ENCODE measurements at places on chromosomes 2 and 18. TPM values are rescaled to one million over a fixed set of nuclear protein-coding genes. Genes with fewer than 3 reads are reported as not detected.

DNA sequence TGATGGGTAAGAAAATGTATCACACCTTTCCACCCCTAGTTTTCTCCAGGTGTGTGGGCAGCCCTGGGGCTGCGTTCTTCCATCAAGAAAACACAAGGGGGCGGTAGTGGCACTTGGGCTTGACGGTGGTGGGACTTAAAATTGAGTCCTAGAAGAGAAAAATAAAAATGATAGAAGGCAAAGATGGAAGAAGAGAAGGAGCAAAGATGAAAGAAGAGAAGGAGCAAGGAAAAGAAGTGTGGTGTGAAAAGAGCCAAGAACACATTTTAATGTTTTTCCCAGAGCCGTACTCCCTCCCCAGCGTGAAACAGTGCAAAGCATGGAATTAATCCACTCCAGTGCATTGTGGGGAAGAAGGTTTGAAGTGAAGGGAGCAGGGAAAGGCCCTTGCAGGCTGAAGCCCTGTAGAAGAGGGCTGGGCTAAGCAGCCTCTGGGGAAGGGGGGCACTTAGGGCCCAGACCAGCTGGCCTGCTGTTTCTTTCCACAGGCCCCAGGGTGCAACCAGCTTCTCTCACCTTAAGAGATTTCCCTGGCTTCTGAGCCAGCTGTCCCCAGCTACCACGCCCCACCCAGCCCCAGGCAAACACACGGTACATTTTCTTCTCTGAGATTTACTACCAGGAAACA lies 256.8 kb downstream of the RNF152 start:
- H3K27ac ChIP-seq = no peak overlapping the region
- H3K4me1 ChIP-seq = no peaks in the 10 kb centered on the region
- peak; percentile 23 for DNase-seq
- no peaks in the 10 kb centered on the region for H3K36me3 ChIP-seq
- H3K4me3 ChIP-seq = no peak overlapping the region
- no peaks in the 10 kb centered on the region for H3K27me3 ChIP-seq

- H3K4me1 ChIP-seq = no peaks in the 10 kb centered on the region
- H3K36me3 ChIP-seq = no peaks in the 10 kb centered on the region
- no peak overlapping the region for H3K27ac ChIP-seq
- no peaks in the 10 kb centered on the region for H3K27me3 ChIP-seq
- DNase-seq = no peak
Observed at GRCh38 chr2:205463466-205464025, 218.8 kb upstream of the NRP2 start.

DNA sequence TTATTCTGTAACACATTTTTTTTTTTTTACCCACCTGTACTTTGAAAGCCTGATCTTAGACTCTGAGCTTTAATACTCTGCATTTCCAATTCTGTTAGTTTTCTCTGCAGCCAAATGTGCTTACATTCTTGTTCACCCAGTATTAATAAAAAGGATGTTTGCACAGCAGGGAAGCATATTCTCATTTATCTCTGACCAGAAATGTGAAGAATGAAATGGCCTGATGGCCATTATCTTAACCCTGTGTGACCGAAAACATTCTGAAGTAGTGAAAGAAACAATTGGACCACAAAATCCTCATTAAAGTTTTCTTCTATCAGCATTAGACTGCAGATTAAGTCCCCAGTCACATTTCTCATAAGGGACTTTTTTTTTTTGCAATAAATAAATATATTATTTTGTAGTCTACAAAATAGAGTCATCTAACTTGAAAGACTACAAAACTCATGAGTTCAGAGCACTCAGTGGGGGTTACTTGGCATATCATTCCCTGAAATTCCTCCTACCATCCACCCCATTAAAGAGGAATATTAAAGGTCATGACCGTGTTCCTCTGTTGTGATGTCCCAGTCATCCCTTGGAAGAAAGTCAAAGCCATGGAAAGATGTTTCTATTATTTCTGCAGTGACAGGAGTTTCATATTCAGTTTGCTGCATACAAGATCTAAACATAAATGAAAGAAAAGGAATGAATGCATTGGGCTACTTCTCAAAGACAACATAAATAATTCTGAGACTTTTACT lies 364.4 kb downstream of the RND3 start:
- no peak overlapping the region for H3K4me3 ChIP-seq
- no peak overlapping the region for H3K27ac ChIP-seq
- H3K27me3 ChIP-seq = no peaks in the 10 kb centered on the region
- H3K4me1 ChIP-seq = no peaks in the 10 kb centered on the region

DNA sequence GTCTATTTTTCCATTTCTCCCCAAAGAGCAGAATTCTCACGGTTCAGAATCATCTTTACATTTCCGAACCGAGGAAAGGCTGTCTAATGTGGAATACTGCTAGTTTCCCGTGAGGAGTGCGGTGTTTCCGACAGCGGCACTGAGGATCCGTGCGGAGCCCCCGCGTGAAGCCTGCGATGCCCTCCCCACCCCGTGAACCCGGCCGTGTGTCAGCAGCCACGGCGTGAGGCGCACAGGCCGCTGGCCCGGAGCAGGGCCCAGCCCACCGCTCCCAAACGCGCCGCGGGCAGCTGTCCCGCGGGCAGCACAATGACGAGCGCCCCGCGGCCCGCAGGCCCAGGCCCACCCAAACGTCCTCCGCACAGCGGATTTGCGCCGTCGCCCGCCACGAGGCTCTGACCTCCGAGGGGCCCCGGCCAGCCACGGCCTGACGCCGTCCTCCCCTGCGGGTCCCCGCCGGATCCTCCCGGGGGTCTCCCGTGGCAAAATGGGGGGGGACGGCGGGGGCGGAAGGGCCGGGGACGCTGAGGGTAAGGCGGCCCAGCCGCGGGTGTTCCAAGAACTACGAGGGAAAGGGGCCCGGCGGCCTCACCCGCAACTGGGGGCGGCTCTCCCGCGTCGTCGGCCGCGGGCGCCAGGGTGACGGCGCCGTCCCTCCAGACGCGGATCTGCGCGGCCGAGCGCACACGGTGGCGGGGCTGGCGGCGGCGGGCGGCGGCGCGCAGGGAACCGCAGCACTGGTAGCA lies 796 bp downstream of the SPIRE1 start:
- no peaks in the 10 kb centered on the region for H3K27me3 ChIP-seq
- no peak overlapping the region for H3K27ac ChIP-seq
- H3K4me1 ChIP-seq = peaks cover 29% of the 10 kb centered on the region
- peak overlapping the region; percentile 86 for H3K4me3 ChIP-seq

DNA sequence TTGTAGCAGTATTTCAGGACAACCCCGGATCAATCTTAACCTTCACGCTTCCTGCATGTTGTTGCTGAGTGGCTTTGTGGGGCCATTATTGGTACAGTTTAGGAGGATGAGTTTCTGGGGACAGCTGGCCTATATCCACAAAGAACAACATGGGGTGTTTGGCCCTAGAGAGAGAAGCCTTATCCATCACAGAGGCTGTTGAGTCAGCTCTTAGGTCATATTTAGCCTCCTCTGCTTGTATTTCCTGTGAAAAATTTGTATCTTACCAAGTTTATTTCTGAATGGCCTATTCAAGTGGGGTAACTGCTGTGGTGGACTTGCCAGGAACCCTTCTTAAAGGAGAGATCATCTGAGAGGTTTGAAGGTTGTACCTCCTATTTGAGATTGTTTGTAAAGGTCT lies 77.6 kb downstream of the MAP4K4 start:
- H3K4me1 ChIP-seq = peaks cover 7% of the 10 kb centered on the region
- H3K4me3 ChIP-seq = no peak overlapping the region
- H3K27me3 ChIP-seq = no peaks in the 10 kb centered on the region

DNA sequence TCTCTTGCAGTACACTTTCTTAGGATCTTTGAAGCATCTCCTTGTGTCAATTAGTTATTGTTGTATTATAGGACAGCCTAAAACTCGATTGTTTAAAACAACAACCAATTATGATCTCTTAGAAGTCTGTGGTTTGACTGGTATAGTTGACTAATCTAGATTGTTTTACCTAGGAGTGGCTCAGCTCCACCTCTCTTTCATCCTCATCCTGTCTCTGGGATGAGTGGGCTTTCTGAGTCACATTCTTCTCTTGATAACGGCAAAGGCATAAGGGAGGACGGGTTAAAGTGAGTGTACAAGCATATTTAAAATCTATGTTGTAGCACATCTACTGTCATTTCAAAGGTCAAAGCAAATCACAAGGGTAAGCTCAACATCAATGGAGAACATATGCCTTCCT lies 102.3 kb upstream of the GULP1 start:
- no peaks in the 10 kb centered on the region for H3K36me3 ChIP-seq
- H3K4me1 ChIP-seq = no peaks in the 10 kb centered on the region
- DNase-seq = no peak
- H3K27ac ChIP-seq = no peak overlapping the region

DNA sequence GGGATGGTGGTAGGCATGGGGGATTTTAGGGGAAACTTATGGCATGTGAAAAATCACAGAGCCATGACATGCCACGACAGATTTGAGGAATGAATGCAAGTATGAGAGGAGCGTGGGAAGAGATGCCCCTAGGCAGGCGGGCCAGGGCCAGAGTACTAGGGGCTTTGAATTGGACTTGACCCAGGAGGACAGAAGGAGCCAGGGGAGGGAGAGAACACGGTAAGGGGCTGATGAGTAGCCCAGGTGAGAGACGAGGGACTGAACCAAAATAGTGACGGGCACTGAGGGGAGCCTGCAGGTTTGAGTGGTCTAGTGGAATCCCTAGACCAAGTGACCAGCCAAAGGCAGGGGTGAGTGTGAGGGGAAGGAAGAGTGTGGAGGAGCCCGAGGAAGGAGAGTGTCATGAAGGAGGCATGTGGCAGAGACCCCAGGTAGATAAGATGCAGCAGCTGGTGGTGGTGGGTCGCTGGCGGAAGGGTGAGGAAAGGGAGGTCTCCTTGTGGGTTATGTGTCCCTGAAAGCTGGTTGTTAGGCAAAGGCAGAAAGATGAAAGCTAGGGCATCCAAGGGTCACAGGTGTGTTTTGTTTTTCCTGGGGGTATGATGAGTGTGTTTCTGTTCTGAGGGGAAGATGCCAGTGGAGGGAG lies 48.7 kb downstream of the ZBTB7C start:
- DNase-seq = no peak
- no peaks in the 10 kb centered on the region for H3K36me3 ChIP-seq
- H3K27me3 ChIP-seq = no peaks in the 10 kb centered on the region

GRCh38 chr2:103868396-103868795 lies 985.5 kb upstream of the POU3F3 start:
- H3K27ac ChIP-seq = no peak overlapping the region
- H3K27me3 ChIP-seq = peaks cover 35% of the 10 kb centered on the region
- no peak overlapping the region for H3K4me3 ChIP-seq

DNA sequence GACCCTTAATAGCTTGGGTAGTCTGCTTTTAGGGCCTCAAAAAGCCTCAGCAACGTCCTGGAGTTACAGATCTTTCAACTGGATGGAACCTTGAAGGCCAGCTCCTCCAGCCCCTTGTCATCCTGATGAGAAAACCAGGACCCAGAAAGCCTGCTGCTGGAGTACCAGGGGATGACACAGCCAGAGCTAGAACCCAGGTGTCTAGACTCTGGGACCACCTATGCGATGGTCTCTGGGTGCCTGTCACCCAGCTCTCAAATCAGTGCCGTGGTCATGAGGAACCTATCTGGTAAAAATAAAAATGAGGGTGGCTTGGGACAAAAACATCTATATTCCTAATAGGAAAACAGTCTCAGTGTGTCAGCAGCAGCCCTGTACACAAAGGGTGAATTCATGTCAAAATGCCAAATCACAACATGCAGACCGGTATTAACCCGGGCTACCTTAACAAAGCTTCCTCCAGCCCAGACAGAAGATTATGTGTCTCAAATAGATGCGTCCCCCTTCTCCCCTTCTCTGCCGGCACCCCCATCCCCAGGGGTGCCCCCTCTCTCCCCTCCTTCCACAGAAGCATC lies 28.5 kb downstream of the SMAD7 start:
- H3K27ac ChIP-seq = no peak overlapping the region
- no peaks in the 10 kb centered on the region for H3K27me3 ChIP-seq
- H3K36me3 ChIP-seq = no peaks in the 10 kb centered on the region
- H3K4me3 ChIP-seq = no peak overlapping the region

GRCh38 chr18:55013086-55013485 lies 53.8 kb upstream of the CCDC68 start:
- H3K4me1 ChIP-seq = 0 out of 2 replicates have a peak, but pooled peaks cover under 1% of the 10 kb centered on the region
- H3K36me3 ChIP-seq = no peaks in the 10 kb centered on the region
- no peak overlapping the region for H3K4me3 ChIP-seq
- no peaks in the 10 kb centered on the region for H3K27me3 ChIP-seq

DNA sequence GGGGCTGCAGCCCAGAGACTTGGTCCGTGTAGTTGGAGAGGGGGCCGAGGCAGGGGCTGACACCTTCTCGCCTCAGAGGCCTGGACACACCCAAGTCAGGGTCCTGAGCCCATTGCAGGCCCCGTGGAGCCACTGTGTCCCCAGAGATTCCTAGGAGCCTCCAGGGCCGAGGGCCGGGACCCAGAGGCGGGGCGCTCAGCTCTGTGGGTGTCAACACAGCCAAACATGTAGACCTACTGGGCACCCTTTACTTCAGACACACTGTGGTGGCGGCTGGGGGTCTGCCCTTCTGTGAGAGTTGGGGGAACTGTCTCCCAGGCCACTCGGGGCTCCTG lies 459 bp upstream of the ESPNL start:
- no peak overlapping the region for H3K27ac ChIP-seq
- H3K4me3 ChIP-seq = no peak overlapping the region
- peaks cover 10% of the 10 kb centered on the region for H3K4me1 ChIP-seq
- no peaks in the 10 kb centered on the region for H3K27me3 ChIP-seq

DNA sequence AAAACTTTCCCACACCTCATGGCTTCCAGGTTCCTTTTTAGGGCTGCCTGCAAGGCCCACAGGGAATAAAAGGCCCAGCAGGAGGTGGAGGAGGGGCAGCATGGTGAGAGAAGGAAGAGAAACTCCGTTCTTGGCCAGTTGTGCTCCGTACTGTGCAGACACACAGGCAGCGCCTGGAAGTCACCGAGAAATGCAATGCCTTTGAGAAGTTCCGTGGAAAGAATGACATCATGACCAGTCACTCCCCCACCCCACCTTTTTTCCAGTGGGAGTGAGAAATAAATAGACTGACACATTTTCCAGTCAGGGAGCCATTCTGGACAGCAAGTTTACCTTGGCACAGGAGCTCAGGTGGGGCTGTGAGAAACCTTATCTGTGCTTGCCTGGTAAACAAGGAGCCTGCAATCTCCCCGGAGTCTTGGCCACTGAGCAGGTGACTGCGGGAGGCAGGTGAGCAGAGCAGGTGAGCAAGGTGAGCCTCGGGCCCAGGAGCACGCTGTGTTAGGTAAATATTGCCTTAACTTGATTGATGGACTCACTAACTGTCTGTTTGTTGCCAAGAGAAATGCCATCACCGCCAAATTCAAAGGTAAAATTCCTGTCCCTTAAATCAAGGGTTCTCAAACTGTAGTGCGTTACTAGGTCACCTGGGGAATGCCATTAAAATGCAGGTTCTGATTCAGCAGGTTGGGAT lies 13.5 kb upstream of the LBH start:
- peak overlapping the region; percentile 24 for H3K4me3 ChIP-seq
- H3K36me3 ChIP-seq = no peaks in the 10 kb centered on the region
- peaks cover 49% of the 10 kb centered on the region for H3K4me1 ChIP-seq
- DNase-seq = peak; percentile 100
- no peaks in the 10 kb centered on the region for H3K27me3 ChIP-seq

- H3K4me3 ChIP-seq = no peak overlapping the region
- no peak overlapping the region for H3K27ac ChIP-seq
- H3K27me3 ChIP-seq = no peaks in the 10 kb centered on the region
- no peak for DNase-seq
Observed at GRCh38 chr2:109356324-109357035, 227.5 kb downstream of the SH3RF3 start.

The IL1A gene
- 0.55 TPM for total RNA-seq

The PPM1G gene
- total RNA-seq = 114 TPM

The NETO1 gene
- not detected for total RNA-seq

The NEU4 gene
- 0.92 TPM for total RNA-seq

The TM4SF20 gene
- total RNA-seq = not detected

The MGAT4A gene
- total RNA-seq = 12.2 TPM

Data from PC-9 (cell line).